NCI-H1048 (cell line): ENCODE measurements at places on chromosomes 1 and 21.

GRCh38 chr1:88800382-88801051 lies 90.8 kb downstream of the GTF2B start:
- no peak for DNase-seq

GRCh38 chr1:219235903-219236481 lies 62.3 kb downstream of the LYPLAL1 start:
- no peak for DNase-seq

- DNase-seq, result no peak
These were observed 63.2 kb upstream of the TMEM51 start for GRCh38 chr1:15090373-15090772.

GRCh38 chr1:226867461-226868054 lies 2.9 kb upstream of the PSEN2 start:
- no peak for DNase-seq

DNA sequence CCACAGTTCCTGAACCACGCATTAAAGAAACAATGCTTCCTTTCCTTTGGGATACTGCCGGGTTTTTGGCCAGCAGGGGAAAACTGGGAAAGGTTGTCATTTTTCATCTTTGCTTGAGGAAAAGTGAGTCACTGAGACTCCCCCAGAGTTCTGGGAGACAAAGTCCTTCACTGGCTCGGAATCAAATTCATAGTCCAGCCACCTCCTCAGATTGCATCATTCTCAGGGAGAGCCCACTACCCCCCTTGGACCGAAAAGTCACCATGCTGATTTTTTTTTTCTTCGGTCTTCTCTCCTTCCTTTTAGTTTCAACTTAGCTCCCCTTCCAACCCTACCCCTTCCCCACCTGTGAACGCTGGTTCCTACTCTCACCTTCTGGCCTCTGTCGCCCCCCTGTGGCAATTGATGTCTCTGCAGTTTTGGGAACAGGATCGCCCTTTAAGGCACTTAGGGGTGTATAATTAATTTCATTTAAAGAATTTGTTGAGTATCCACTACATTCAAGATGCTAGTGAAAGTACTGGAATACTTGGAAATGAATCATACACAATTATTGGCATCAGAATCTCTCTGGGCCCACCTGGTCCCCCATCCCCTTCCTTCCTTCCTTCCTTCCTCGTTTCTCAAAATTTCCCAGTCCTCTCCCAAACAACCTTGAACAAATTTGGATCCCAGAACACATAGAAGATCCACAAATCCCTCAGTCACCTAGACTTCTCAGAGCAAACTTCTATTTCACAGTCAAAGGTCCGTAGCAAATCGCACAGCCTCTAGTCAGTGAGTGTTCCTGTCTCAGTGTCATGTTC lies 6.9 kb downstream of the ACKR1 start:
- DNase-seq, result no peak

- DNase-seq, result no peak
These were observed 352 bp downstream of the KCNK1 start for GRCh38 chr1:233614173-233614742.

DNA sequence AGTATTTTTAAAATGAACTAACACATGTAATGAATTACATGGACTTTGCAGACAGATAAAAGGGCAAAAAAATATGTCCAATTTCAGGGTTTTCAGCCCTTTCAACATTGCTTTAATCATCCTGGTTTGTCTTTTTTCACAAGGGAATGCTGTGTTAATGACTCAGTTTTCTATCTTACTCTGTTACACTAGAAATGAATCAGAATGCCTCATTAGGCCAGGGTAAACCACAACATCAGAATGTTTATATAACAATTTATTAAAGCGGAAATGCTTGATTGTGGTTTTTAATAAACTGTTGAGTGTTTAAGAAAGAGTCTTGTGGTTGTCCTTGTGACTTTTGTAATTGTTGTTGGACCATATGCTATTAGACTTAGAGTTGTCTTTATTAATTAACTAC lies 13.5 kb downstream of the GORAB start:
- DNase-seq, result no peak

DNA sequence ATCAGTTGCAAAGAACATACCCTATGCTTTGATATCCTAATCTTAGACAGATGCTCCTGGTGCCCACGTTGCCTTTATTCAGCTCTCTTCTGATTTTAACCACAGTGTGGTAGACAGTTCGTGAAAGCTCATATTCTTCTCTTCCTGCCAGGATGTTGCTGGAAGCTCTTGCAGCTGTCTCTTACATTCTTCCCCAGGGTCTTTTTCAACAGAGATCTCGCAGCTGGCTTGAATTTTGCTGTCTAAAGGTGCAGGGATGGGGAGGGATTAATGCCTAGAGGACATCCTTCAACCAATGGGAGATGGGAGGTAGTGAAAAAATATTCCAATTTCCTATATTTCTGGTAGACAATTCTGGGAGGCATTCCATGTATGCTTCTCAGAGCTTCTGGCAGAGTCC lies 150.0 kb upstream of the APP start:
- DNase-seq, result no peak

DNA sequence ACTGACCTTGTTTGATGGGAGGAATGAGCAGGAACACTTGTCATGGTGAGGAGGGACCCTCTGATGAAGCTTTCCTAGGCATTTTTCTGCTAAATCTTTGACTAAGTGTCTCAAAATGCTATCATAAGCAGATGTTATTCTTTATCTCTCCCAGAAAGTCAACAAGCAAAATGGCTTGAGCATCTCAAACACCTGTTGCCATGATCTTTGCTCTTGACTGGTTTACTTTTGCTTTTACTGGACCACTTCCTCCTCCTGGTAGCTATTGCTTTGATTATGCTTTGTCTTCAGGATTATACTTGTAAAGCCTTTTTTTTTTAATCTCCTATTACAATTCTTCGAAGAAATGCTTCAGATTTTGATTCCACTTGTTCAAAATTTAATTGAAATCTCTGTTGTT lies 157.4 kb downstream of the GPR52 start:
- no peak for DNase-seq
